NCI-H446 treated with DMSO at 0.1 percent for 48 hours (cell line): ENCODE measurements at places on chromosomes 6 and 20.

GRCh38 chr6:13508711-13509705, 21.6 kb upstream of the GFOD1 start:
- no peak for DNase-seq

DNA sequence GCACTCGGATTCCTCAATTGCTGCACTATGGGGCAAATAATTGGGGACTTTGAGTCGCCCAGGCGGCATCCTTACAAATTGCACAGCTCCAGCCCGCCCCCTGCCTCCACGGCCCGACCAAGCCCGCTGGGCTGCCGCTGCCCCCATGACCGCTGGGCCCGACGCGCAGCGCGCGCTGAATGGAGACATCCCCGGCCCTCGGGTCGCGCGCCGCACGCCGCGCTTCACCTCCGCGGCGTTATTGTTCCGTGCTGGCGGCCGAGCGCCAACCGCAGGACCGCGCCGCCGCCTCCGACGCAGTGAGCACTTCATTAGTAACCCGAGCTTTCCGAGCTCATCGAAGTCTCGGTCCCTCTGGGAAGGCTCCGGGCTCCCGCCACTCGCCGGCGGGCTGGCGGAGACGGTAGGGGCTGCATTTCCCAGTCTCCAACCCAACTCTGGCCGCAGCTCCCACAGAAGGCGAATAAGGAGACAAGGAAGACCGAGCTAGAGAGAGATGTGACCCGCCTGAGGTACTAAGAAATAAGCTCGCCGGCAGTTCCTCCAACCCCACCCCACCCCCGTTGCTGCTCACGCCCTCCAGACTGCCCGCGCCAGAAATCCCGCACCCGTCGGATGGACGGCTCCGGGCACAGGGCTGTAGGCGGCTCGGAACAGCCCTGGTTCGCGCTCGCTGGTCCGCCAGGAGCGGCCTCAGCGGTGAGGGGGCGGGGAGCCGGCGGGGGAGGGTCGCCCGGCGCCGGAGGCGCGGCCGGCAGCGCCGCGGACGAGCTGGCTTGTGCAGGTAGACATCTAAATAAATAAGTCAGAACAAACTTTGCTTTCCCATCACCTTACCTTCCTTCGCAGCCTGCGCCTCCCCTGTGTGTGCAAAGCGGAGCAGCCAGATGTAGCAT, 703 bp downstream of the EPHA7 start:
- DNase-seq: no peak

DNA sequence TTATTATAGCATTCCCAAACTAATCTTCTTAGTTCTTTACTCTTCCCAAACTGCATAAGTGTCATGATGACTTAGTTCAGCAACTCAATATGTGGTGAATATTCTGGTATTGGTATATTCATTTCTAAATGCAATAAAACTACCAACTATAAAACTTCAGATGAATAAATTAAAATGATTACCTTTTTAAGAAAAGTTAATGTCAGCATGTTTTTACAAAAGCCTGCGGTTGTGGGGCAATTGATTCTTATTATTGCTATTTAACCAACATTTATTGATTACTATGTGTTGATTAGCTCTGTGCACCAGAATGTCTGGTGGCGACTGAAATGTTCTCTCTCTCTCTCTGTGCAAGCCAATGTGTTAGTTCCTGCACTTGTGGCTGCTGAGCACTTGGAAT, 5.0 kb upstream of the SLC22A3 start:
- no peak for DNase-seq

GRCh38 chr20:50020288-50020687, 37.5 kb downstream of the SNAI1 start:
- no peak for DNase-seq

GRCh38 chr20:3652221-3652620, 11.0 kb downstream of the GFRA4 start:
- DNase-seq: no peak

- no peak for DNase-seq
Observed at GRCh38 chr6:18413381-18413780, 26.2 kb downstream of the RNF144B start.

DNA sequence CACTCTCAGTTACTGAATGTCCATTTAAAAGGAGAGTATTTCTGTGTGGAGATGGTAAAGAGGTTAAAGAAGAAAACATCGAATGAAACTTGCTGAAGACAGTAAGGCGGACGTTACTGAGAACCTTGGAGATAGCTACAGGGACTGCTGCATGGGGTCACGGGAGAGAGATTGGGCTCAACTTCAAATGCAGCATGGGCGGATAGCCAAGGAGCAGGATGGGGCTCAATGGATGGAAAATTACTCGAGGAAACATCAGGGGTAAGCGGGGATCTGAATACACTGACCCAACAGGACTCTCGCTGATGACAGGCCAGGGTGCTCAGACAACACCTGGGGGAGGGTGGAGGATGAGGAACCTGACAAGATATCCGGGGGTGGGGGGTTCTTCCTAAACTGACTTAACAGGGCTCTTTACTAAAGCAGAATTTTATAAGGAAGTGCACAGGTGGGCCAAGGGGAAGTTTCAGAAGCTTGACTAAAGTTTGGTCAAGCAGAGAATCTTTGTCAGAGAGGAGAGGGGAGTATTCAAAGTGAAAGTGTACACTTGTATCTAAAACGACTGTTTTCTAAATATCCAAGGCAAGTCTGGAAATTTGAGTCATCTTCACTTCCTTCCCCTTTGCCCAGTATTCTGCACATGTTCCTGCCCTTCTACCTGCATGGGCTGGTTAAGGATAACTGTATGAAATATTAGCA, 22.8 kb downstream of the ECT2L start:
- no peak for DNase-seq

DNA sequence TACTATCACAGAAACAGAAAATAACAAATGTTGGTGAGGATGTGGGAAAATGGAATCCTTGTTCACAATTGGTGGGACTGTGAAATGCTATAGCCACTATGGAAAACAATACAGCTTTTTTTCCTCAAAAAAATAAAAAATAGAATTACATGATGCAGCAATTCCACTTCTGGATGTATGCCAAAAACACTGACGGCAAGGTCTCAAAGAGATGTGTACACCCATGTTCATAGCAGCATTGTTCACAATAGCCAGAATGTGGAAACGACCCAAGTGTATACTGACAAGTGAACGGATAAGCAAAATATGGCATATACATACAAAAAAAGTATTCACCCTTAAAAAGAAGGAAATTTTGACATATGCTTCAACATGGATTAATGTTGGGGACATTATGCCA, 213.4 kb downstream of the KHDC1L start:
- no peak for DNase-seq

DNA sequence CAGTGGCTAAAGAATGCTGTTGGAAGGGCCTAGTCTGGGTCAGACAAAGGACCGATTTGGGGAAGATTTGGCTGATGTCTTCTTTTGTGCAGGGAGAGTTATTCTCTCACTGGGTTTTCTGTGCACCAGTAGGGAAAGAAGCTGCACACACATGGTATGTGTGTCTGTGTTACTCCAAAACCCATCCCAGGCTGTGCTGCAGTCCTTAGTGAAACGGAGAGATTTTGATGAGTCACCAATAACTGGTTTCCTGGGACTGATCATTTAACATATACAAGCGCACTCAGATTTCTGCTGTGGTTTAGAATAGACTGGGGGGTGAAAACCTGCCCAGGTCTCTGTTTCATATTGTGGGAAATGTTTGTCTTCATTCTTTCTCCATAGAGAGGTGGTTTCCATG, 1049.8 kb downstream of the KIF16B start:
- DNase-seq: no peak

DNA sequence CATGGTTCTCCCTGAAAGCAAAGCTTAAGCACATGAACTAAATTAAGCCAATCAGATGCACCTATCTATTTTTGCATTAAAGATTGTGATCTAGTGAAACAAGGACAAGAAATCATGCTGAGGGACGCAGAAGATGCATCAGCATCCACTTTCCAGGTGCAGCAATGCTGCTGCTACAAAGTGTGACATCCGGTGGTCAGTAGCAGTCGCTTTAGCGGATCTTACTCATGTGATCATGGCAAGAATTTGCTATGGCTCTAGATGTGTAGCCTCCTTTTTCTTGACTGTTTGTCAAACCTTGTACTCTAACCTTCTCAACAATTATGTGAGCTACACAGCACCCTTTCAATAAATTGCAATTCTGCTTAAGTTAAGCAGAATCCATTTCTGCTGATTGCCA, 126.8 kb upstream of the SMLR1 start:
- no peak for DNase-seq

DNA sequence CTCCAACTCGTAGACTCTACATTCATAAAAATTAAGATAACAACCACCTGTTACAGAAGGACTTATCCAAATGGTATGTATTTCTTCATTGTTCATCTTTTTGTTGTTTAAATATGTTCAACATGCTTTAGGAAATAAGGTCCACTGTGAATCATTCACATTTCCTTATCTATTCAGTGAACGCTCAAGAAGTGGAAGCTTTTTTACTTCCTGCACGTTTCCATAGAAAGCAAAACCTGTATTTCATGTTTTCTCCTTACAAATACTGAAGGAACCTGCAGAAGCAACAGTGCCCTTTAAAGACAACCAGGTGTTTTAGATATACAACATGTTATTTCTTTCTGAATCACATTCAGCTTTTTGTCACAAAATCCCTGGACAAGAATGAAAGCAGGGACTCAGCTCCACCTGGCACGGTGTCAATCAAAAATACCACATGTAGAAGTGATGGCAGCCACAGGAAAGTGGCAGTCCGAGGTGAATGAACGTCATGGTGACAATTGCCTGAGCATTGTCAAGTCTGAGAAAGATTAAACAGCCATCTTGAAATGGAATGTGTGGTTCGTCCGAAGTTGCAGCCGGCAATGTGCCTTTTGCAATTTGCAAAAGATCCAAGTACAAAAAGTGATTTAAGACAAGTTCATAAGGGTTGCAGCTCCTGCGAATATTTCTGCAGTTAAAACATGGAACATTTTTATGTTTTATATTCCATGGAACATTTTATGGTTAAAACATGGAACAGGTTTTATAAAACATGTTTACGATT, 66.7 kb upstream of the RIPOR2 start:
- DNase-seq: no peak

DNA sequence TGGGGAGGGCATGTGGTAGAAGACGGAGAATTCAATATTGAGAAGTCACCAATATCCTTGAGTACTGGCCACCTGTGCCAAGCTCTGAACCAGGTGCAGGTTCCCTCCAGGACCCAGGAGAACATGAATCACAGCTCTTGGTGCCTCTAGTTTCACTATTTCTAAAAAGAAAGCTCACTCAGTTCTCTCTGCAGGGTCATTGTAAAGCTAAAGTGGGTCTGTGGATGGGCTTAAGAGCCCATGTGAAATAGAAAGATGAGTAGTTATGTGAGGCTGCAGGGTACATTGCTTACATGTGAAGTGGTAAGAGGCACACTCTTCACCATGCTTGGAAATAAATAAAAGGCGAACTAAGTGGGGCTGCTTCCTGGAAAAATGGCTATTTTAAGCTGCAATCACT, 43.6 kb downstream of the ZNF831 start:
- DNase-seq: no peak

DNA sequence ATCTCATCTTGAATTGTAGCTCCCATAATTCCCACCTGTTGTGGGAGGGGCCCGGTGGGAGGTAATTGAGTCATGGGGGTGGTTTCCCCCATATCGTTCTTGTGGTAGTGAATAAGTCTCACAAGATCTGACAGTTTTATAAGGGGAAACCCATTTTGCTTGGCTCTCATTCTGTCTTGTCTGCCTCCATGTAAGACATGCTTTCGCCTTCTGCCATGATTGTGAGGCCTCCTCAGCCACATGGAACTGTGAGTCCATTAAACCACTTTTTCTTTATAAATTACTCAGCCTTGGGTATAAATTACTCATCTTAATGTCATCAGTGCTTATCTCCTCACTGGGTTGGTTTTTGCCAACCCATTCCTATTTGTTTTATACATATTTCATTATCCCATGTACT, 142.0 kb upstream of the GMDS start:
- no peak for DNase-seq

- no peak for DNase-seq
Observed at GRCh38 chr20:63256954-63257353, 2.7 kb upstream of the NKAIN4 start.
